ENCODE measurements at places on chromosomes 7 and 10. TPM values are rescaled to one million over a fixed set of nuclear protein-coding genes. Genes with fewer than 3 reads are reported as not detected.

TUBAL3 gene
- total RNA-seq, result 1.7 TPM

ZCCHC24 gene
- total RNA-seq, result 28.0 TPM

STMP1 gene
- 12.7 TPM for total RNA-seq

MSMB gene
- 41.6 TPM for total RNA-seq

RADIL gene
- 5.1 TPM for total RNA-seq

DNA sequence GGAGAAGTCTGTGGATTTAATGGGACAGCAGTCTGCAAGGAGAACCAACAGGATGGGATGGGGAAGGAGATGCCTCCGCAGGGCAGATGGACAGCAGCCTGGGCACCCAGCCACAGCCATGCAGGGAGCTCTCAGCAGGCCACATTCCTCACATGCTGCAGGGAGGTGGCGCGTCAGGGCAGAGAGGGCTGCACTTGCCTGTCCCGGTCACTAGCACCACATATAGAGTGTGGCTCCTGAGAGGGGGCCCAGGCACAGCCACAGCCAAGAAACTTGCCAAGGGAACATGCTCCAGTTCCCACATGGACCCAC is 86.8 kb upstream of the ZMIZ1 start:
- no peak overlapping the region for H3K27ac ChIP-seq
- no peaks in the 10 kb centered on the region for H3K27me3 ChIP-seq
- H3K4me1 ChIP-seq, result no peaks in the 10 kb centered on the region

- DNase-seq, result no peak
- no peaks in the 10 kb centered on the region for H3K27me3 ChIP-seq
- no peak overlapping the region for H3K4me3 ChIP-seq
- H3K36me3 ChIP-seq, result peaks cover 38% of the 10 kb centered on the region
Observed at GRCh38 chr7:149718730-149719049, 54.7 kb downstream of the ZNF467 start.

- peak overlapping the region; percentile 97 for H3K4me3 ChIP-seq
- H3K4me1 ChIP-seq, result peaks cover 6% of the 10 kb centered on the region
- peak; percentile 82 for DNase-seq
- H3K27me3 ChIP-seq, result no peaks in the 10 kb centered on the region
Observed at GRCh38 chr7:149126662-149127266, 640 bp upstream of the ZNF425 start.

- no peak for DNase-seq
- H3K4me3 ChIP-seq, result no peak overlapping the region
- peaks cover 28% of the 10 kb centered on the region for H3K4me1 ChIP-seq
- no peaks in the 10 kb centered on the region for H3K27me3 ChIP-seq
Observed at GRCh38 chr10:114256008-114256765, 17.1 kb downstream of the VWA2 start.

GRCh38 chr7:561631-562373 is 42.2 kb upstream of the PDGFA start:
- no peaks in the 10 kb centered on the region for H3K27me3 ChIP-seq
- H3K4me3 ChIP-seq, result no peak overlapping the region
- no peaks in the 10 kb centered on the region for H3K4me1 ChIP-seq
- no peak overlapping the region for H3K27ac ChIP-seq
- no peaks in the 10 kb centered on the region for H3K36me3 ChIP-seq
- DNase-seq, result peak; percentile 64

DNA sequence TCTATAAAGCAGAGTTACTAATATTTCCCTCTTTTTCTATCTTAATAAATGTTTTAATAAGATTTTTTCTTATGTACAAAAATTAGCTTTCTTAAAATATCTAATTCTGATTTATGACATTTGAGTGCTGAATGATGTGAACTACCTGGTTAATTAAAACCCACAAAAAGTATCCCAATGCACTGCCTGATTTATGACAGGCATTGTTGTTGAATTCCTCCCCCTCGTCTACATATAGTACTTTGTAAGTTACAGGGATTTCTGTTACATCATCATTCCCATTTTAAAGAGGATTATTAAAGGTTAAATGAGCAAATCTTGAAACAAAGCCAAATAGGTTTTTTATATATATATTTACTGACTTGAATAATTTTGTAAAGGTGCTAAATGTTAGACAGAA is 91.1 kb downstream of the NRBF2 start:
- DNase-seq, result no peak
- no peak overlapping the region for H3K4me3 ChIP-seq
- no peaks in the 10 kb centered on the region for H3K27me3 ChIP-seq
- no peaks in the 10 kb centered on the region for H3K4me1 ChIP-seq

- no peak overlapping the region for H3K4me3 ChIP-seq
- H3K36me3 ChIP-seq, result no peaks in the 10 kb centered on the region
- no peak for DNase-seq
Observed at GRCh38 chr10:81600185-81600584, 274.8 kb upstream of the NRG3 start.

DNA sequence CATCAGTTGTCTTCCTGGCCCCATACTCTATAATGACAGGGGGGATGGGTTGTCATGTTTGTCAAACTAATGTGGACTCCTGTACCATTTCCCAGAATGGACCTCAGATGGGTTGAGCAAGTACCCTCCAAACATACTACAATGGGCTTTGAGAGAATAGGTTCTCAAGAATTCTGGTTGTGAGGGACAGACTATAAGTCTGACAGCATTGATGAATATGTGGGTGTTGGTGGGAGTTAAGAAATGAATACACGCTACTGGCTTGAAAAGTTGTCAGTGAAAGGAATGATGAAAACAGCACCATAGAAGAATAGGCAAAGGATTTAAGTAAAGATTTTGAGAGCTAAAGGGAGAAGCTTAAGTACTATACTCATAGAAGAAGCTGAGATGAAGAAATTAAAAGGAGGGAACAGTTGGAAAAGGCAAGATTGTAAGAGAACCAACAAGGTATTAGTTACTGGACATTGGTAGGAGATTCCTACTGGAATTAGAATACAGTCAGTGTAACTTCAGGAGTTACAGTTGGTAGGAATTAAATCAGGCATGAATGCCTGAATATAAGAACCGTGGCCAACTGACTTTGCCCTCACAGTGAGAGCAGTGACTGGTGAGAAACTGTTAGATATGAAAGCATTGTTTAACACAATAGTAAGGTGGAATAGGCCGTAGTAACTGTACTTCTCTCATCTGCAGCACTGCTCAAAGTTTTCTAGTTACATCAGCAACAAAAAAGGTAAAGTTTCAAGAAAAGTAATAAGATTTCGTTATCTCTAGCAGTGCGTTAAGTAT is 86.3 kb downstream of the LCOR start:
- no peak overlapping the region for H3K4me3 ChIP-seq
- no peak overlapping the region for H3K27ac ChIP-seq
- no peak for DNase-seq
- peaks cover 14% of the 10 kb centered on the region for H3K4me1 ChIP-seq
- no peaks in the 10 kb centered on the region for H3K27me3 ChIP-seq
- no peaks in the 10 kb centered on the region for H3K36me3 ChIP-seq

DNA sequence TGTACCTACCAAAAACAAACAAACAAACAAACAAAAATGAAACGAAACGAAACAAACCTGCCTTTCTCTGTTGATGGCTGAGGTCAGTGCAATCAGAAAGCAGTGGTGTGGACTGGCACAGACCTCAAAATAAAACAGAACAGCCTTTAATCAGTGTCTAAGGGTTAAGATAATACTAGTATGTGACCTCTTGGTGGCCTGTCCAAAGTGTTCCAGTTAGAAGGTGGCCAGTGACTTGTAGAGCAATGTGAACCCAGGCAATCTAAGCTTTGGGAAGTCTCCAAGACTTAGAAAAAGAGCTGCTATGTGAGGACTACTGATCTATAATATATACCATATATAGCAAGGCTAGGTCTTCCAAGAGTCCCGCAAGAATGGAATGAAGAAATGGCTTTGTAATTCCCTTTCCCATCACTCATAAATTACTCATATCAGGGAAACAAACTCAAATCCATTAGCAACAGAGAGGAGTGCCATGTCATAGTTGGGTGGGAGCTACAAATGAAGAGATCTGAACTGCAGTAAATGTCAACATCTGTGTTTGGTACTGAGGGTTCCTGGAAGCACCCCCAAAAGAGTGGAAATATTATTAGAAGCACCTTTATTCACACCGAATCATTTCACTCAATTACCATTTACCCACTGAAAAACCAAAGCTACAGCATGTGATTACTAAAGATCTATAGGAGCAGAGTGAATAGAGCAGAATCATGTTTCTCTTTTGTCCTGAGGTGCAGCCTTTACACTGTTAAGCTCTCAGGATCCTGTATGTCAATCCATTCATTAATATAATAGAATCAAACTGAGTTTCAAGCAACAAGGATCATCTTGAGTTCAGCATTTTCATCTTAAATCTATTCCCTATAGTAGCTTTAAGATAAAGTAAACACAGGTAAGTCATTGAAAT is 28.0 kb downstream of the ABLIM1 start:
- no peak for DNase-seq
- H3K4me3 ChIP-seq, result peak overlapping the region; percentile 52
- H3K36me3 ChIP-seq, result no peaks in the 10 kb centered on the region
- H3K27me3 ChIP-seq, result peaks cover 3% of the 10 kb centered on the region
- peaks cover 31% of the 10 kb centered on the region for H3K4me1 ChIP-seq
- no peak overlapping the region for H3K27ac ChIP-seq

- no peaks in the 10 kb centered on the region for H3K27me3 ChIP-seq
- H3K4me3 ChIP-seq, result no peak overlapping the region
- no peak for DNase-seq
- H3K4me1 ChIP-seq, result peaks cover 4% of the 10 kb centered on the region
- H3K27ac ChIP-seq, result no peak overlapping the region
Observed at GRCh38 chr10:3126741-3127346, 45.7 kb downstream of the PITRM1 start.

DNA sequence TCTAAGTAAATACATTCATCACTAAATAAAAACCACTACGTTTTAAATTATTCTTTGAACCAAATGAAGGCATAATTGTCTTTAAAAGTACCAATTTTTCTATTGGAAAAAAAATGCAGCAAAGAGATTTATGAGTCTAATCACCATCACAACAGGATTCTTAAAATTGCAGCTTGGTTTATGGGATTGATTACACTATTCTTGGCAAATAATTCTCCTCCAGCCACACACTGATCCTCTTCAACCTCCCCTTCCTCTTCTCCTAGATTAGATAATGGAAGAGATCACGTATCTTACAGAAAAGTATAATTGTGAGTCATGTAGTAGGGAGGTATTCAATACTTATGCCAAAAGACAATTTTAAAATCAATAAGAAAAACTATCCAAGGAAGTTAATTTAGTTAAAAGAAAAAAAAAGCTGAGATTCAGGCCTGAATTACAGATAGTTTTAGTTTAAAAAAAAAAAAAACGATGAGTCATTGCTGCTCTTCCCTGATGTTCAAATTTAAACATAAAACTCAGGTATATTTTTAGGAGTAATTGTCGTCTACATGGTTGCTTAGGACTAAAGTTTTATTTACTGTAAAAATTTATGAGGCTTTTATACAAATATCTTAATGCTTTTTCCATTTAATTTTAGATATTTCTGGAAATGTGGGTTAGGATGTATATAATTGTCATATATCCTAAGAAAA is 133.7 kb upstream of the CDK1 start:
- H3K4me3 ChIP-seq, result no peak overlapping the region
- H3K36me3 ChIP-seq, result no peaks in the 10 kb centered on the region
- H3K27me3 ChIP-seq, result no peaks in the 10 kb centered on the region
- DNase-seq, result no peak
- no peaks in the 10 kb centered on the region for H3K4me1 ChIP-seq

DNA sequence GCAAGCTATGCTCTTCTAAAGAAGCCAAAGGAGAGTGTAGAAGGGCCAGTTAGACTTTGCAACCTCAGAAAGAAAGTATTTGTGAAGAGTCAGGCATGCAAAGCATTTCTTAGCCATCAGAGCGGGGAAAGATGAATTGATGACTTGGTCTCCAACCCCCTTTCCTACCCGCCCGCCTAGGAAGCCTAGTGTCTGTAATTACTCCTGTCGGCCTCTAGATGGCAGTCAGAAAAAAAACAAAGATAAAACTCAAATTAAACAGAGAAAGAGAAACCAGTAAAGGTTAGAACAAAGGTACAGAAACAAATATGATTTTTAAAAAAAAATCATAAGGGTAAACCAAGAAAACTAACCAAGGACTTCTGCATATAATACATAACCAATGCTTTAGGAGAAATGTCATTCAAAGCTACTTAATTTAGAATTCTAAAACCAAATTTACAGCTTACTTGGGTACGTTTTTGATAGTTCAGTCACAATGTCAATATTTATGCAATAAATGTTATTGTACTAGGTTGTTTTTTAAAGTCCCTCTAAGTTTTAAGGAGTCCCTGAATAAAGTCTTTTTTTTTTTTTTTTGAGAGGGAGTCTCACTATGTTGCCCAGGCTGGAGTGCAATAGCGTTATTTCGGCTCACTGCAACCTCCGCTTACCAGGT is 97.6 kb downstream of the LYZL1 start:
- no peaks in the 10 kb centered on the region for H3K27me3 ChIP-seq
- no peaks in the 10 kb centered on the region for H3K36me3 ChIP-seq
- no peaks in the 10 kb centered on the region for H3K4me1 ChIP-seq
- no peak overlapping the region for H3K27ac ChIP-seq

GRCh38 chr7:117458977-117459583 is 20.7 kb upstream of the CFTR start:
- DNase-seq, result no peak
- H3K4me3 ChIP-seq, result no peak overlapping the region
- H3K4me1 ChIP-seq, result no peaks in the 10 kb centered on the region
- H3K36me3 ChIP-seq, result no peaks in the 10 kb centered on the region

GRCh38 chr7:106218546-106218945 is 66.2 kb downstream of the NAMPT start:
- H3K27ac ChIP-seq, result peak overlapping the region; percentile 84
- H3K27me3 ChIP-seq, result no peaks in the 10 kb centered on the region
- no peaks in the 10 kb centered on the region for H3K36me3 ChIP-seq
- no peak overlapping the region for H3K4me3 ChIP-seq
- DNase-seq, result no peak

- no peaks in the 10 kb centered on the region for H3K36me3 ChIP-seq
- H3K27ac ChIP-seq, result no peak overlapping the region
- peaks cover 20% of the 10 kb centered on the region for H3K4me1 ChIP-seq
- H3K4me3 ChIP-seq, result no peak overlapping the region
Observed at GRCh38 chr10:17431871-17432311, 22.5 kb downstream of the ST8SIA6 start.

GRCh38 chr7:24877790-24878311 is 102.1 kb downstream of the OSBPL3 start:
- no peaks in the 10 kb centered on the region for H3K36me3 ChIP-seq
- no peaks in the 10 kb centered on the region for H3K4me1 ChIP-seq
- no peak overlapping the region for H3K4me3 ChIP-seq
- no peak overlapping the region for H3K27ac ChIP-seq

- H3K27me3 ChIP-seq, result no peaks in the 10 kb centered on the region
- H3K36me3 ChIP-seq, result no peaks in the 10 kb centered on the region
- no peak overlapping the region for H3K4me3 ChIP-seq
- H3K27ac ChIP-seq, result no peak overlapping the region
Observed at GRCh38 chr7:99825452-99825851, 2.4 kb upstream of the CYP3A43 start.

- no peaks in the 10 kb centered on the region for H3K27me3 ChIP-seq
- no peaks in the 10 kb centered on the region for H3K4me1 ChIP-seq
- H3K4me3 ChIP-seq, result no peak overlapping the region
- no peak for DNase-seq
- no peaks in the 10 kb centered on the region for H3K36me3 ChIP-seq
Observed at GRCh38 chr10:112203328-112204076, 19.9 kb upstream of the GPAM start.

GRCh38 chr7:101936611-101937231 is 119.3 kb downstream of the CUX1 start:
- peaks cover 72% of the 10 kb centered on the region for H3K4me1 ChIP-seq
- peak; percentile 33 for DNase-seq
- peak overlapping the region; percentile 78 for H3K27ac ChIP-seq
- H3K27me3 ChIP-seq, result no peaks in the 10 kb centered on the region
- no peaks in the 10 kb centered on the region for H3K36me3 ChIP-seq
- H3K4me3 ChIP-seq, result peak overlapping the region; percentile 34

Measured in stomach (tissue), 19 donors.